T-helper 1 cell (primary cell): ENCODE measurements at places on chromosomes 11 and 22.

DNA sequence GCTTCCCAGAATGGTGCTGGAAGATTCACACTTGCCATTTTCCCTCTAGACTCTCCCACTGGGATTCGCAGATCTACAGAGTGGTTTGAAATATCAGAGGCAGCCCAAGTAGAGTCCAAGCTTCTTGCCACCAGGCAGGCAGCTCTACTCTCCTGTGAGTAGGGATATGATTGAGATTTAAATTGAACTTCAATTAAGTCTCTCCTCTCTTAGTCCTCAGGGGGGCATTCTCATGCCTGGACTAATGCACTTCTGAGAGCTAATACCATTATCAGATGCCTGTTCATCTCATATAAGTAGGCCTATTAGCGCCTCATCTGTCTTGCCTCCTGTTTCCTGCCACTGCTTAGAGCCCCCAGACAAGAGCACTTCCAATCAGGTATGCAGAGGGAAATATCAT, 25.5 kb upstream of the AMPD3 start:
- DNase-seq: no peak

- no peak for DNase-seq
These were observed 4.6 kb downstream of the TMEM9B start for GRCh38 chr11:8959546-8960166.

DNA sequence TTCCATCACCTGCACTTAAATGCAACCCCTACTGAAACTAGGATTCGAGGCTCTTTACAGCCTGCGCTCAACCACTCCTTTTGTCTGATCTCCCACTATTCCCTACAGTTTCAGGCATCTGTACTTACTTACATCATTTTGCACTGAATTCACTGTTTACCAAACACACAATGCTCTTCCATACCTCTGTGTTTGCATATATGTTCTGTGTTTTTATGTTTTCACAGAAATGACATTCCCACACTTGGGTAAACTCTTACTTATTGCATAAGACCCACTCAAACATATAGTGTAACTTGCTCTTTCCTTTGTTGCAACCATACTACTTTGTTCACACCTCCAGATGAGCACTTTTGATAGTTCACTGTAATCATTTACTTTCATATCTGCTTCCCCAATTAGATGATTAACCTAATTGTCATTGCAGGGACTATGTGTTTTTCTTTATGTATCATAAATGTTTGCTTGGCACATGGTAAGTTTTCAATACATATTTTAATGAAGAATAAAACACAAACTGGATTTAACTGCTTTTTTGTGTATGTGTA, 54.6 kb downstream of the ZBTB44 start:
- no peak for DNase-seq

GRCh38 chr22:42895087-42895486, 38.0 kb upstream of the ARFGAP3 start:
- DNase-seq: no peak

DNA sequence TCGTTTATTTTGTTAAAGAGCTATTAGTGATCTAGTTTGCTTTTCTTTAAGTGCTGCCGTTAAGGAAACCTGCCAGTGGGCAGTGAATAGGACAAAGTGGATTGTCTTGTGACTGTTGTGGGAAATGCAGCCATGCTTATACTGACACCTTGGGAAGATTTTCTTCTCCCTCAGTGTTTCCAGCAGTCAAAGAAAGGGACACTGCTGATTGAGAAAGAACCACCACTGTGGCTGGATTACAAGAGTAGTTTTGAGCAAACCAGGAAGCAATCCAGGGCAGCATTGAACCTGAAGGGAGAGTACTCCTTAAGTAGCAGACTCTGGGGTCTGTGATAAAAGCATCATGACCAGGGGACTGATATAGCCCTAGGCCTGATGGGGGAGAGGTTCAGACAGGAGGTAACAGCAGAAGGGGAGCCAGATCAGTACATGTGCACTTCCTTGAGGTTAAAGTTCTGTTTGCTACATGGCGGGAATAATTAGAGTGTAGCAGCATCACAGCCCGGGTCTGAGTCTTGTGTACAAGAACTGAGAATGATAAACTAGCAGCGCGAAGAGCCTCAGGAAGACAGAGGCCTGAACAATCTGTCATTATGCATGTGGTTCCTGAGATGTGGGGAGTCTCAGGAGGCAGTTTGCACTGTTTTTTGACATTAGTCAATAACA, 167.8 kb downstream of the C11orf91 start:
- no peak for DNase-seq

DNA sequence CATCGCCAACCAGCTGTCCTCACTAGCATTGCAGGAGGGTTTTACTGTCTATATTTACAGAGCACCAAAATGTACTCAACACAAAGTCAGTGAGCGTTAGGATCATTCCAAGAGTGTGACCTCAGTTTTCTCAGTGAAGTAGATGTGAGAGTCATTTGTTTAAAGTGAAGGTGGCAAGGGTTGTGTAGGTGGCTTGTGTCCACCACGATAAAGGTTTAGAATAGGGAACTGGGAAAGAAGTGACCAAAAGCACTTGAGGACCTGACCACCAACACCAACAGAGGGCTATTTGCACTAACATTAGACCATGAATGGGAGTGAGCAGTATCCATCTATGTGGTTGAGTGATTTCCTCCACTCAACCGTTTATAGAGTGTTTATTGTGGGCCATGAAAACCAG, 152.5 kb upstream of the POU2AF2 start:
- no peak for DNase-seq
